ENCODE measurements at places on chromosomes 11 and 22. TPM values are rescaled to one million over a fixed set of nuclear protein-coding genes. Genes with fewer than 3 reads are reported as not detected.

- no peak for DNase-seq
These were observed 31.3 kb downstream of the TMEM123 start for GRCh38 chr11:102421261-102421660.

DNA sequence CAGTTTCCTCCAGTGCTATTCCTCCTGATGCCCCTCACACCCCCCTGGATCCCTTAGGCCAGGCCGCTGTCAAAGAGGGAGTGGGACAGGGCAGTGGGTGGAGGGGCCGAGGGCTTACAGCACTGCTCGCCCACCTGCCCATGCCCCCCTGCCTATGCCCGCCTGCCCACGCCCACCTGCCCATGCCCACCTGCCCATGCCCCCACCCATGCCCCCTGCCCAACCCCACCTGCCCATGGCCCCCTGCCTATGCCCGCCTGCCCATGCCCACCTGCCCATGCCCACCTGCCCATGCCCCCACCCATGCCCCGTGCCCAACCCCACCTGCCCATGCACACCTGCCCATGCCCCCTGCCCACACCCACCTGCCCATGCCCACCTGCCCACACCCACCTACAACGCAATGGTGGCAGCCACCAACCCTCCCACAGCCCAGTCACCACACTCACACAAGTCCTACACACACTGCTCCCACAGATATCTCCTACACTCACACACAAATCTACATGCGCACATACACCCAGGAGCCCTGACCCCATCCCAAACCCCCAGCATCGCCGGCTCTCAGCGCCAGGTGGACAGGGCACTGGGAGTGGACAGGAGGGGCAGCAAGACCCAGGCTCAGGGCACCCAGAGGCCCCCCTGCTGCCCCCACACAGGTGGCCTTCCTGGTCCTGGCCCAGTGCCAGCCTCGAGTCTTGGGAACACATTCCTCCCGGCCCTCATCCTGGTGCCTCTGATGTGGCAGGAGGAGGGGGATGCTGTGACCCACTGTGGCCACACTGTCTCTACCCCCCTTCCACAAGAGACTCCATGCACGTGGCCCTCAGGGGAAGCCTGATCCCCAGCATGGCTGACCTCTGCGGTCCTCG lies 61.8 kb downstream of the CYTH4 start:
- DNase-seq = no peak

DNA sequence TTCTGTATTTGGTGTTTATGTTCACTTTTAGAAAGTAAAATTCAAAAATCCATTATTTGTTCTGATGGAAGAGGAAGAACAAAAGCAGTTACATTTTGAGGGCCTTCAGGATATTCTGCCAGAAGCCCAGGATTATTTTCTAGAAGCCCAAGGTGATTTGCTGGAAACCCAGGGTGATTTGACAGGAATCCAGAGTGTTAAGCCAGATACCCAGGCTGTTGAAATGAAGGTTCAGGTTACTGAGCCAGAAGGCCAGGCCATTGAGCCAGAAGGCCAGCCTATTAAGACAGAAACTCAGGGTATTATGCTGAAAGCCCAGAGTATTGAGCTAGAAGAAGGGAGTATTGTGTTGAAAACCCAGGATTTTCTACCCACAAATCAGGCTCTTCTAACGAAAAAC lies 33.1 kb downstream of the CCDC15 start:
- no peak for DNase-seq

The KREMEN1 gene
- polyA plus RNA-seq = 11.8 TPM

The HTR3B gene
- polyA plus RNA-seq = 0.32 TPM

DNA sequence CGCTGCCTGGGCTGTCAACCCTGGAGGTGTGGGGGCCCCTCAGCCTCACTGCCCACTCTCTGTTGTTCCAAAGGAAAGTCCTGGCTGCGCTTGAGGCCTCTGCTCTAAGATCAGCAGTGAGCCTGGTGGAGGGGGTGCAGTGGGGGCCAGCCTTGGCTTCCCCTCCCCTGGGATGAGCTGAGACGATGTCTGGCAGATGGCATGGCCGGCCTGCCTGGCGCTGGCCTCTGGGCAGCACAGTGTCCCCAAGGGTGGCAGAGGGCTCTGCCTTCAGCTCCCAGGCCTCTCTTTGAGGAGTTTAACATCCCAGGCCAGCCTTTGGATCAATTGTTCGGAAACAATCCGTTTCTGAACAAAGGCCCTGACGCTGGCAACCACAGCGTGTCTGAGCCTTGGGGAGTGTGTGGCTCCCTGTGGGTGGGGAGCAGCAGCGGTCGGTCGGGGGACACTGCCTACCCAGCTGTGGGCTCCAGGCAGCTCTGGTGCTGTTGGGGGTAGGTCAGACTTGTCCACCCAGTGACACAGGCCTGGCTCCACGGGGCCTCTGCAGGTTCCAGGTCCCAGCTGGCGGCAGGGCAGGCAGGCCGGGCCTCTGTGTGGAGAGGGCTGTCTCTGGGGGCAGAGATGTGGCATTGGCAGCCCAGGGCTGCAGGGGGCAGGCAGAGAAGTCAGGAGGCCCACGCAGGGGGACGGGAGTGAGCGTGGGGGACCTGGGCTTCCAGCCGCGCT lies 12.1 kb downstream of the TSPAN4 start:
- DNase-seq = no peak

DNA sequence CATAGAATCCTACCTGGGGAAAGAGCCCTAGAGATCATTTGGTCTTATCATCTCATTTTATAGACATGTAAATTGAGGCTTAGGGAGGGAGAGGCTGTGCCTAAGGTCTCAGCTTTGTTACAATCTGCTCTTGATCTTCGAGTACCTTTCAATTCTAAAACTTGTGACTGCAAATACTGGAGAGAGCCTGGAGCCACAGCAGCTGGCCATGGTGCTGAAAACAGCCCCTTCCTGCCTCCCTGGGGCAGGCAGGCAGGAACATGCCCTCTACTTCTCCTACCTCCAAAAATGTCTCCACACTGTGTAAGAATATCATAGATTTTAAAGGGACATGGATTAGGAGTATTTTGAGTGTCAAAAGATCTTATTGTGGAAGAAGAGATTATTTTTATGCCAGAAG lies 52.2 kb downstream of the C22orf42 start:
- DNase-seq = peak; percentile 5

The YPEL1 gene
- 11.8 TPM for polyA plus RNA-seq

DNA sequence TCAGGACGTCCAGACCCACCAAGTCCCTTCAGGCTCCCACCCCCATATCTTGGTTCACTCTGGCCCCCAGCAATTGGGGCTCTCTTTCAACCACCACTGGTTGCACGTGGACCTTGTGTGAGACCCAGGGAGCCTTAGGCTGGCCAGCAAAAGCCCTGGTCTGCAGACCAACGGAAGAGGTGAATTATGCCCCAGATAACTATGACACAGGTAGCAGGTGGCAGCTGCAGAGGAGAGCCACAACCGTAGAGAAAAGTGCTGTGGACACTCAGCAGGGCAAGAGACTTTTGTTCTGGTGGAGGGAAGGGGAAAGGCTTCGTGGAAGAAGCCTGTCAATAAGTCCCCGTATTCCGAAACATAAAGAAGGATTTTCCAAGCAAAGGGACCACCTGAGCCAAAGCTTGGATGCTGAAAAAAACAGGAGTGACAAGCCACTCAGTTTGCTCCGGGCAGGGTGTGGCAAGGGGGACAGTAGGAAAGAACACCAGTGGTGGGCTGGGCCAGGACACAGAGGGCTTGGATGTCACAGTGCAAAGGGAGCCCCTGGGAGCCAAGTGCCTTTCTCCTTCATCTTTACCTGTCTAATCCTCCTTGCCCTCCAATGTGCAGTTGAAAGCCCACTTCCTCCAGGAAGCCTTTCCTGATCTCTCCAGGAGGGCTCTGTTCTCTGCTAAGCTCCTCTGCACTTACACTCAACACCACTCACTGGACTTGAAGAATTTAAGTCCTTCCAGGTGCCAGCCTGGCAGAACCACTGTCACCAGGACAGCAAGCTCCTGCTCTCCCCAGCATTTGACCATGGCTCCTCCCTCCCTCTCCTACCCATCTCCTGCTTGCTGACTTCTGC lies 264.7 kb downstream of the BUD13 start:
- no peak for DNase-seq

The CYTH4 gene
- 3.9 TPM for polyA plus RNA-seq
